ENCODE measurements at places on chromosomes 7 and 10. TPM values are rescaled to one million over a fixed set of nuclear protein-coding genes. Genes with fewer than 3 reads are reported as not detected.

- no peak for DNase-seq
These were observed 20.9 kb downstream of the SLC25A13 start for GRCh38 chr7:96300986-96301385.

DNA sequence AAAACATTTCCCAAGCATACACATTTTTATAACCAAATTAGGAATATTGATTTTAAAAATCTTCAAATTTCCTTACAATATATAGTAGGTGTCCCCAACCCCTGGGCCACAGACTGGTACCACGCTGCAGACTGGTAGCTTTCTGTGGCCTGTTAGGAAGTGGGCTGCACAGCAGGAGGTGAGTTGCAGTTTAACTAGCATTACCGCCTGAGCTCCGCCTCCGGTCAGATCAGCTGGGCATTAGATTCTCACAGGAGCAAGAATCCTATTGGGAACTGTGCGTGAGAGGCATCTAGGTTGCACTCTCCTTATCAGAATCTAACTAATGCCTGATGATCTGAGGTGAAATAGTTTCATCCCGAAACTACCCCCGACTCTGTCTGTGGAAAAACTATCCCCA, 62.1 kb downstream of the ZWINT start:
- no peak for DNase-seq

- peak; percentile 84 for DNase-seq
These were observed 59.1 kb upstream of the ZNF32 start for GRCh38 chr10:43707770-43708169.

DNA sequence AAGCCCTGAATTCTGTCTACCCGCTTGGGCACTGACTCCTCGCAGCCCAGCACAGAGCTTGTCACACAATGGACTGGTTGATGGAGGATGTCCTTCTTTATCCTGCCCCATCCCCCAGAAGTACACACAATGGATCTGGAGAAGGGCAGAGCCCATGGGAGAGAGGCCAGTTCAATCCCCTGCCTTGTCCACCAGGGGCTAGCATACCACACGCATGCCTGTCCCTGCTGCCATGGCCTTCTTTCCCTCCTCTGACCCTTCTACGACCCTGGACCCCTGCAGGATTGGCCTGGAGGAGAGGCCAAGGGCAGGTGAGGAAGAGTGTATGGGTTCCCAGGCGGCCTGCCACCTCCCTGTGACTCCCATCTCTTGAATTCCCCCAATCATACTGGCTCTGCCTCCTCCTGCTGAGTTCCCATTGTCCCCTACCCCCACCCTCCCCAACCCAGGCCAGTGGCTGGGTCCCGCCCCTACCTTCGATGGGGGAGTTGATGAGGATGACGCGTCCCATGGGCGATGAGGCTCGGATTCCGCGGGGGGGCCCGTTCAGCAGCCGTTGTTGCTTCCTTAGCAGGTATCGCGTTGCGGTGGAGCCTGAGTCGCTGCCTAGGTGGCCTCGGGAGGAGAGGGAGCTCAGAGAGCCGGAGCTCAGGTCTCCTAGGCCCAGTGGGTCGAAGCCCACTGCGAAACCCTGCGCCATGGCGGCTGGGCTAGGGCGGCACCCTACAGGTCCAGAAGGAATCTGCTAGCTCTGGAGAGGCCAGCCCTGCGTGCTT, 1.2 kb downstream of the PDZD7 start:
- DNase-seq: no peak

DNA sequence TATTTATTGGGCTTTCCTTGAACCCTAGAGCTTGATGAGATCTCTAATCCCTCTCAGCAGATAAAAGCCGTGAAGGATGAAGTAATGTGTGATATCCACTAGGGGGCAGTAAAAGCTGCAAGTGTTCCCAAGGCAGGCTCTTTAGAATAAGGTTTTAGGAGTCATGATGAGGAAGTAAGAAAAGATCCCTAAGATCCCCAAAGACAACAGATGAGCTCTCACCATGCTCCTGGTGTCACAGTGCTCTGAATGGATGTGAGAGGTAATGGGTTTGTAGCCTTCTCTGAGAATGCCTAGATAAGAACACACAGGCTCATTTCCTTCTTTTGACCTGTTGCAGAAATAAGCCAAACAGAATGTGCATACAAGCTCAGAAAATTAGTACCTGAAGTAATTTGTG, 70.4 kb upstream of the ITPRID1 start:
- DNase-seq: no peak

The SBDS gene
- 175 TPM for total RNA-seq

The FAM25C gene
- not detected for total RNA-seq

The COL13A1 gene
- 2.9 TPM for total RNA-seq
